ENCODE measurements at places on chromosomes 13 and 19.

GRCh38 chr19:536881-537404 is 5.4 kb downstream of the CDC34 start:
- DNase-seq: no peak

- peak; percentile 31 for DNase-seq
These were observed 317.8 kb downstream of the ATP8A2 start for GRCh38 chr13:25689539-25689938.

GRCh38 chr13:79442221-79442620 is 36.2 kb upstream of the RBM26 start:
- no peak for DNase-seq

DNA sequence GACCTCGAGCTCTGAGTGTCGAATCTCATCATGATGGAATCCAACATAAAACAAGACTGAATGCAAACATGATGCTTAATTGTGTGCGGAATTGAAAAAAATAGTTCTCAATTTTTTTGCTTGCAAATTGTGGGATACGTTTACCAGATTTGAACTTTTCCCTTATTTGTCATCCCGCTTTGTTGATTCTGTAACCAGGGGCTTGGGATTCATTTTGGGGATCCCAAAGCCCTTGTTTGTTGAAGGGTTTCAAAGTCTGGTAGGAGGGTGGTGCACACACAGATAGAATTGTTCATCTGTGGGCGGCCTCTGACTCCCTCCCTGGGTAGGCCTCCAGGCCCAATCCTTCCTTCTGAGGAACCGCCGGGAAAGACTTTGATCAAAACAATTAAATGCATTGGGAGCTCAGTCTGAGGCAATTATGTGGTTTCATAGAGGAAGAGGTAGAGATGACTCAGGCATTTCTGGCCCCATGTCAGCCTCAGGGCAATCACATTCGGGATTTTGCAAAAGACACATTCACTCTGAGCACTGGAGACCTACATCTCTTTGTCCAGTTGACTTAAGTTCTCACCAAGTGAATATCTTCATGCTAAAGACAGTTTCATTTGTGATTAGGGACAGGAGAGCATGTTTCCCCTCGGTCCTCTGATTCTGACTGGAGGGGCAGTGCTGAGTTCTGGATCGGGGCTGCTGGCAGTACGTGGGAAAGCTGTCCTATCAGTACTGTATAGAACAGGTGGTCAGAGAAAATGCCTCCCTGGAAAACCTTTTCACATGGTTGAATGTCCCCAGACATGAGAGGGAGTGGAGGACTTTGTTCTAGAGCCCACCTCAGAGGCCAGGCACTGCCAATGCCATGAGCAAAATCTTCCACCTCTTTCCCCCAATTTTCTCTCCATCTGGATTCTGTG is 27.8 kb upstream of the IGFL4 start:
- DNase-seq: no peak

DNA sequence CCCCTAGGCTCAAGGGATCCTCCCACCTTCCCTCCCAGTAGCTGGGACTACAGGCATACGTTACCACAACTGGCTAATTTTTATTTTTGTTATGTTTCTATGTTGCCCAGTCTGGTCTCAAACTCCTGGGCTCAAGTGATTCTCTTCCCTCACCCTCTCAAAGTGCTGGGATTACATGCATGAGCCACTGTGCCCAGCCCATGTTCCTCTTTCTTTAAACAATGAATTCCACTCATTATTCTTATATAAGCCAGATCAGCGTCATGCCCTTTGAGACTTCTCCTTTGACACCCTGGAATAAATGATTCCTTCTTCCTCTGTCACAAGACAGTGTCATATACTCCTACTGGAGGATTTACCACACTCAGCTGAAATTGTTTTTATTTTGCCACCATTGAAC is 519.9 kb upstream of the SPRY2 start:
- DNase-seq: no peak

GRCh38 chr13:80340651-80341100 is 250 bp downstream of the SPRY2 start:
- DNase-seq: peak; percentile 53

GRCh38 chr13:100611678-100612492 is 23.3 kb upstream of the GGACT start:
- no peak for DNase-seq

- no peak for DNase-seq
These were observed 44.5 kb downstream of the CAPN12 start for GRCh38 chr19:38699647-38700349.

GRCh38 chr19:7267792-7268704 is 26.2 kb downstream of the INSR start:
- no peak for DNase-seq

DNA sequence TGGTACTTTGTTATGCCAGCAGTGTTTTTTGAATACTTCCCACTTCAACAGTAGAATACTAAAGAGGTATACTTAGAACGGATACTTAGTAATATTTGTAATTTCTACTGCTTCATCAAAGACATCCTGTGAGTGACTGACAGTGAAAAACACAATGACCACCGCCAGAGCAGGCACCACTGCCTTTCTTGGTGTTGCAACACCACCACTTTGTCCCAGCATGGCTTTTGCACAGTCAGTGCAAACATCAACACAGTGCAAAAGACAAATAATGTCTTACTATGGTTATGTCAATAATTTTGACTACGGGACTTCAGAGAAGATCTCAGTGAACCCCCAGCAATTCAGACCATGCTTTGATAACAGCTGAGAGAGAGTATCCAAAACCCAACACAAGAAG is 220.5 kb downstream of the RBM26 start:
- DNase-seq: no peak

GRCh38 chr13:32515246-32515645 is 23.3 kb downstream of the N4BP2L2 start:
- no peak for DNase-seq

DNA sequence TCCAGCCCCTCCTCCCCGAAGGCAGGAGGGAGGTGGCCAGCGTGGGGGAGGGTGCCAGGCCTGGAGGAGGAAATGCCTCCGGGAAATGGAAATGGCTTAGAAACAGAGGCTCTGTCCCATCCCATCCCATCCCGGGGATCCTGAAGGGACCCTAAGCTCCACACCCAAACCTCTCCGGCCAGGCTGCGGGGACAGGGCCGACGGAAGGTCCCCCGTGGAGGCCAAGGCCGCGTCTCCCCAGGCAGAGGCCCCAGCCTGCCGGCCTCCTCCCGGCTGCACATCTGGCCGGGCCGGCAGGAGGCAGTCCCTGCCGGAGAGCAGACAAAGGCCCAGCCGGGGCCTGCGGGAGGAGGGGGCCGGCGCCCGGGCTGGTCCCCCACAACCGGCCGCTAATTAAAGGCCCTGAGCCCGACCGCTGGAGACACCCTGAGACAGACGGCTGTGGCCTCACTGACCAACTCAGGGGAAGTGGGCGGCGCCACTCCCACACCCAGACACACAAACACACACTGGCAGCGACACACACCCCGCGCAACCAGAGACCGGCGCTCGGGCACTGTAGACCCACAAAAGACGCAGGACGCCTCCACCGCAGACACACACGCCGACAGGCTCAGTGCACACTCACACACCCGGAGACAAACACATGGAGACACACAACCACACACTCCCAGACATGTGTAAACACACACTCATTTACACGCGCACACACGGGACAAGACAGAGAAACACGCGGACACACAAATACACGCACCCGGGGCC is 1.1 kb downstream of the ADAMTS10 start:
- DNase-seq: no peak

- DNase-seq: no peak
These were observed 4.7 kb upstream of the ZNF606 start for GRCh38 chr19:58007285-58007684.

GRCh38 chr13:50460358-50460757 is 383.1 kb downstream of the DLEU7 start:
- no peak for DNase-seq

DNA sequence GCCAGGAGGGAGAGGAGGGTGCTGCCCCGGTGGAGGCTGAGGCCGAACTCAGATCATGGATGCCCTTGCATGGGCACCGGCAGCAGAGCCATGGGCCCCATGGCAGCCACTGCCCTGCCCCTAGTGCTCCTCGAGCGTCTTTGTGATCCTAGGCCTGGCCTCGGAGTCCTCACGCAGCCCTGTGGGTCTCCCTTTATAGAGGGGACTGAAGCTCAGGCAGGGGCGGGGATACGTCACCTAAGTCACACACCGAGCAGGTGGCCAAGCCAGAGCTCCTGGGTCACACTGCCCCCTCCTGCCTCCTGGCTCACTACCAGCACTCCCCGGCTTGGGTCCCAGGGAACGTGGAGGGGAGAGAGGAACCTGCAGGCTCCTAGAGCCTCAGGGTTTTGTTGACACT is 28.7 kb downstream of the DHX34 start:
- DNase-seq: no peak

GRCh38 chr13:33281951-33282595 is 3.5 kb downstream of the STARD13 start:
- DNase-seq: no peak

DNA sequence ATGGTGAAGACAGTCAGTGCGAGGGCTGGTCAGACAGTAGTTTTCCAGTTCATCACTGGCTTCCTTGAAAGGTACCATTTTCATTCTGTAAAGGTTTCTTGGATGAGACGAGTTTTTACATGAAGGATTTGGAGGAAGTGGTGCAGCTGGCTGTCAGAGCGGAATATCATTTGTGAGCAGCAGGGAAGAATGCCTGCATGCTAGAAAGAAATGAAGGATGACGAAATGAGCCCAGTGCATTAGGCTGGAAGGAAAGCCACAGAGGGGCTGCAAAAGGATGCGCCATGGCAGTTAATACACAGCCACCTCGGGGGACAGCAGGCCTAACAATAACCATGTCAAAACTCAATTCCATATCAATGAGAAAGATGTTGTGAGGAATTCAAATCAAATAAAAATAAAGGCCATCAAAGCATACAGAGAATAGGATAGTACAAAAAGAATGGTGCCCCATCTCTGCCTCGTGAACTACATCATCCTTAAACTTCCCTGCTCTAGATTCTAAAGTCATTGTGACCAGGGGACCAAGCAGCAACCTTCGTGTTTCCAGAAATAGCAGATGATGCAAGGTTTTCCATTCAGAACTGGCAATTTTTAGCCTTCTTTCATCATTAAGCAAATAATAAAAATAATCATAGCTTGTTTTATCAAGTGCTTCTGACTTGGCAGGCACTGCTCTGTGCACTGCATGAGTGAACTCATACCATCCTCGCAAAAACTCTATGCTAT is 504.2 kb downstream of the RFC3 start:
- DNase-seq: no peak

DNA sequence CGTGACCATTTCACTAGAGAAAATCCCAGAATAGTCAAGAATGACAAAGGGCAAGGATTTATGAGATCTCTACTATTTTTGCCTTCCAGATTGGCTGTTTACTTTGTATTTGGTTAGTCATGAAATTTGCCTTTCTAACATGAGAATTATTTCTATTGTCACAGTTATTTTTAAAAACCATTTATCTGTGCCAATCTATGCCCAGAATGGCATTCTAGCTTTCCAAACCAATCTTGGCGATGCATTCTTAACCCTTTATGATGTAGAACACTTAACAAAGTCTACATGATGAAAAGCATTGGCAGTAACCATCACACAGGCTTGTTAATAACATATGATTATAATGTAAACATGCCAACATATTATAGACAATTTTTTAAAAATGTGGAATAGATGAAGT is 65.2 kb downstream of the SCEL start:
- DNase-seq: no peak

GRCh38 chr13:66312312-66313087 is 917.6 kb downstream of the PCDH9 start:
- DNase-seq: peak; percentile 24

- DNase-seq: no peak
These were observed 42.2 kb upstream of the NBEA start for GRCh38 chr13:34899888-34900287.

- no peak for DNase-seq
These were observed 32.7 kb upstream of the MICU2 start for GRCh38 chr13:21636656-21637055.

GRCh38 chr19:14848822-14849221 is at the start of gene OR7A10:
OR7A10 (minus strand) TSS chr19:14848922; CDS start chr19:14841877, 7,045 bp downstream.
- DNase-seq: no peak
